Body of pancreas (tissue), 4 donors: ENCODE measurements at places on chromosomes 1 and 21.

DNA sequence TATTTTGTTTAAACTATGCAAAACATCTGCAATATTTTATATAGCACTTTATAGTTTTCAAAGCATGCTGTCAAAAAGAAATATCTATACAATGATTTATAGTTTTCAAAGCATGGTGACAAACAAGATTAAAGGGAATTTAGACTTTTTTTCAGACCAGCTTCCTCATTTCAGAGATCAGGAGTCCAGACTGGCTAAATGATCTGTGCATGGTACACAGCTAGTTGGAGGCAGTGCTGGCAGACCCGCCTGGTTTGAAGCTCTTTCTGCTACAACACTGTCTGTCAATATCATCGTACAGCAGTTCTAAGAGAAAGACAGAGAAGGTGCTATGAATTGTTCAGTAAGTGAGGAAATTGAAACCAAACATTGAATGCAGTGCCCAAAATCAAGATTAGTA is 479.0 kb downstream of the PTBP2 start:
- no peak for DNase-seq

DNA sequence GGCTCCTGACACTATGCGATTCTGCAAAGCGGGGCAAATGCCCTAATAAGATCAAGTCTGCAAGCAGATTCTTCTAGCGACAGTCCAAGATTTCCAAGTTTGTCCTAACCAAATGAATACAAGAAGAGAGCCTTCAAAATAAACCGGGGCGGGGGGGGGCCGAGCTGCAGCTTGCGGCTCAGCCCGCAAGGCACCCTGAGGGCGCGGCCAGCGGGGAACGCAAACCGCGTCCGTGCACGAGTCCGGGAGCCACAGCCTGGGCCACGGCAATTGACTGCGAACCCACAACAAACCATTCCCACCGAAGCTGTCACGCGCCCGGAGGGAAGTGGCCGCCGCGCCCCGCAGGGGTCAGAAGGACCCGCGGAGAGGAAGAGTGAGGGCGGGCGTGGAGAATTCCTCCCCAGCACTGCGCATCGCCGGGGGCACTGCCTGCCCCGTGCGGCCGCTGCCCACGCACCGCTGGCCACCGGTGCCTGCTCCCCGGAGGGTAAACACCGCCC is 687 bp downstream of the TGFBR3 start:
- DNase-seq = peak; percentile 30

GRCh38 chr1:211606914-211607753 is 28.2 kb upstream of the SLC30A1 start:
- DNase-seq = peak; percentile 66

DNA sequence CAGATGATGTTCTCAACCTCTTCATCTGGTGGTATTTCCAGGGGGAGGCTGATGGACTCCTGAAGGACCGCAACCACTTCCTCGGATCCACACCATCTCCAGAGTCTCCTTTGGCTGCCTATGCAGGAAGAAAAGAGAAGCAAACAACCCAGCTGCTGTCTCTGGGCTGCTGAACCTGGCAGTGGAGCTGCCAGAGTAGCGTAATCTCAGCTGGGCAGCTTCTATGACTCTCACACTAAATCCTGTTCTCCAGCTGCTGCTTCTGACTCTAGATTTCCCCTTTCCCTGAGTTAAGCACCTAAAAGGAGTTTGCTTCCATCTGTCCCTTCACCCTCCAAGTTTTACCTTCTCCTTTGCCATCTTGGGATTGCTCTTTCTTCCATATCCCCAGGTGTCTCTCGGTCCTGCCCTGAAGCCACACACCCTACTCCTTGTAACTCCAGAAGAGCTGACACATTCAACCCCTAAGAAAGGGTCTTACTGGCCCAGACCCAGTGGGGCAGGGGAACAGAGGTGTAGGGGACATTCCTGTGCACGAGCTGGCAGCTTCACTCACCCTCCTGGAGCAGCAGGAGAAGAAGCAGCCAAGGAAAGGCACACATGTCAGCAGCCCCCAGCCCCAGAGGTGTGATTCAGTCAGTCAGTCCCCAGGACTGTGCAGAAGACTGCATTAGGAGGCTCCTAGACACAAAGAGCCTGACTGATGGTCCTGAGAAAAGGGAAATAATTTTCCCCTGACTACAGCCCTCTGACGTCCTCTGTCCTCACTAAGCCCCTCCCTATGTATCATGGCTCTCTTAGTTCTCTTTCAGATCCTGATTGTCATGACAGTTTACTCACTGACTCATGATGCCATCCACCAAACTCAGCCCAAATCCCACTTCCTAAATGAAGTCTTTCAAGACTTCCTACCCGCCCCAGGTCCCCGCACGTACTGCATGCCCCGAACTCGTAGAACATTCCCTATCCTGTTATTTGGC is at the start of gene SLAMF9:
TSS of gene SLAMF9 (minus strand) at position 702 of the 980 bp plus-strand sequence. CDS start at position 602, 100 bp downstream.
- DNase-seq = no peak

DNA sequence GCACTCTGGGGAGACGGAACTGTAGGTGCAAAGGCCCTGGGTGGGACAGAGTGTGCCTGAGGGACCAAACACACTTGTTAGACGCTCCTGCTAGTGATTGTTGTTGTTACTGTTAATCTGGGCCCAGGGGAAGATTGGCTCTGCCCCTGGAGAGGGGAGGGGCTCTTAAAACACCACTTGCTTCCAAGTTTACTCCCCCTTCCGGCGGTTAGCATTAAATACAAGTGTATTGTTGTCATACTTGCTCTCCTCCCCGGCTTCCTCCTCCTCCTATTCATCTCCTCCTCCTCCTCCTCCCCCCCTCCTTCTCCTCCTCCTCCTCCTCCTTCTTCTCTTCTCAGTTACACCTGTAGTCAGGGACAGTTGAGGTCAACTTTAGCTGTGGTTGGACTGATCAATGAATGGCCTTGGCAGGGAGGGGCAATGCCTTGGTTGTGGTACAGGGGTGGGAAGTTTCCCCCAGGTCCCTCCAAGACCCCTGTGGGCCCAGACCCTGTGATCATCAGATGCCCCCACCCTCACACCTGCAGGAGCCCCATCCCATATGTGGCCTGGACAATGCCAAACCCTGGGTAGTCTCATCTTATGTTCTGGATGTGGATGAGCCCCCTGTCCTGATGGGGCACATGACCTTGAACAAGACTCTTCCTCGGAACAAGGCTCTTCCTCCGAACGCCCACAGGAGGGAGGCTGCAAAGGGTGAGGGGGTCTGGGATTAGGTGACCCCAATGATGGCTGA is 217.3 kb downstream of the PTPRU start:
- peak; percentile 42 for DNase-seq

DNA sequence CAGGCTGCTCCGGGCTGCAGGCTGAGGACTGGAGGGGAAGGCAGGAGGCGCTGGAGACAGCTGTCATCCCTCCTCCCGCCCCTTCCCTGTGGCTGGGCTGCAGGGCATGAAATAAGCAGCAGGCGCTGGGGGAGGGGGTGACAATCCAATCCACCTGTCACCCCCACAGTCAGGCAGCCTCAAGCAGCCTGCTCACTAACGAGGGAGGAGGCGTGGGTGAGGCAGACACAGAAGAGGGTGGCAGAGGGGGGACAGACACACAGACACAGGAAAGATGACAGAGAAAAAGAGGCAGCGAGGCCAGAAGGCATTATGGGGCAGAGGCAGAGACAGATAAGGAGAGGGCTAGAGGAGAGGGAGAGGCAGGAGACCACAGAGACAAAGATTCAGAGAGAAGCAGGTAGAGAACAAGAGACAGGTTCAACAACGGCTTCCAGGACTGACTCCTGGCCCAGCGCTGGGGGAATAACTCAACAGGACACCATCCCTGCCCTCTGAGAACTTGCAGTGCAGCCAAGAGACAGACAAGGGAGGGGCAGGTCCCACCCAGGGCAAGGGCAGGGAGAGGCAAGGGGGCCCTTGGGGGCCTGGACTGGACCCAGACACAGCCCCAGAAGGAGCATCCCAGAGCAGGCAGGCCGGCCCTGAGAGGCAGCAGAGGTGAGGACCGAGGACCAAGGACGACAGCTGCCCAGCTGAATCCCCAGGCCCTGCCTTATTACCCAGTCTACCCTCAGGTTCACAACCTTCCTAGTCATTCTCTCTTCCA is 11.2 kb downstream of the MEF2D start:
- DNase-seq = peak; percentile 54

- DNase-seq = no peak
Observed at GRCh38 chr1:231407547-231408396, 14.3 kb downstream of the EGLN1 start.

- DNase-seq = no peak
Observed at GRCh38 chr1:172585861-172586260, 52.9 kb downstream of the SUCO start.

GRCh38 chr1:211695135-211695816 is 19.9 kb upstream of the NEK2 start:
- no peak for DNase-seq

- DNase-seq = no peak
Observed at GRCh38 chr1:189312499-189312898, 1165.2 kb downstream of the BRINP3 start.

- no peak for DNase-seq
Observed at GRCh38 chr1:34037109-34037508, 127.9 kb downstream of the CSMD2 start.

GRCh38 chr1:111199329-111199728 is 1.1 kb downstream of the DENND2D start:
- DNase-seq = no peak

GRCh38 chr1:206466840-206467649 is 3.2 kb upstream of the IKBKE start:
- DNase-seq = no peak

GRCh38 chr1:214717351-214717750 is 114.4 kb downstream of the CENPF start:
- DNase-seq = no peak

GRCh38 chr1:230459465-230459864 is 33.3 kb upstream of the PGBD5 start:
- DNase-seq = no peak
